ENCODE measurements at places on chromosomes 6 and 20.

DNA sequence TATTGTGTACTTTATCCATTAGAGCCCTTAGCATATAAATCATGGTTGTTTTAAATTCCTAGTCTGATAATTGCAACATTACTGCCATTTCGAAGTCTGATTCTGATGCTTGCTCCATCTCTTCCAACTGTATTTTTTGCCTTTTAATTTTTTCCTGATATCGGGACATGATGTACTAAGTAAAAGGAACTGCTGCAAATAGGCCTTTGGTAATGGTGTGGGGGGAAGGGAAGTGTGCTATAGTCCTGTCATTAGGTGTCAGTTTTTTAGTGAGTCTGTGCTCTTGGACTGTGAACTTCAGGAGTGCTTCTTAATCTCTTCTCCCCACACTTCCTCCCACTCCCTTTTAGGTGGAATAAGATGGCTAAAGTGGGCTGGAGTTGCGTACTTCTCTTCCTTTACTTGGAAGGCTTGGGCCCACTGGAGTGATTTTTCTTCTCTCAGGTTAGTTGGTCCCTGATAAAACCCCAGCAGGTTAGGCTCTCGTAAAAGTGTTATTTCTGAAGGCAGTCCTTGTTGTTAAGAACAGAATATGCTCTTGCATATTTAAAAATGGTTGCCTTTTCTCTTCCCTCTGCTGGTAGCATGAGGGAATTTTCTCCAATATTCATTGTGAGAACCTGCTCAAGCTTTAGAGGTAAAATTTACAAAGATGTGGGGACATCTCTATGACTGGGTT is 18.1 kb downstream of the STXBP5 start:
- DNase-seq = no peak

- DNase-seq = no peak
Observed at GRCh38 chr20:58565461-58566175, 50.4 kb upstream of the APCDD1L start.

GRCh38 chr6:113854531-113855499 is 2.3 kb upstream of the MARCKS start:
- DNase-seq = no peak

DNA sequence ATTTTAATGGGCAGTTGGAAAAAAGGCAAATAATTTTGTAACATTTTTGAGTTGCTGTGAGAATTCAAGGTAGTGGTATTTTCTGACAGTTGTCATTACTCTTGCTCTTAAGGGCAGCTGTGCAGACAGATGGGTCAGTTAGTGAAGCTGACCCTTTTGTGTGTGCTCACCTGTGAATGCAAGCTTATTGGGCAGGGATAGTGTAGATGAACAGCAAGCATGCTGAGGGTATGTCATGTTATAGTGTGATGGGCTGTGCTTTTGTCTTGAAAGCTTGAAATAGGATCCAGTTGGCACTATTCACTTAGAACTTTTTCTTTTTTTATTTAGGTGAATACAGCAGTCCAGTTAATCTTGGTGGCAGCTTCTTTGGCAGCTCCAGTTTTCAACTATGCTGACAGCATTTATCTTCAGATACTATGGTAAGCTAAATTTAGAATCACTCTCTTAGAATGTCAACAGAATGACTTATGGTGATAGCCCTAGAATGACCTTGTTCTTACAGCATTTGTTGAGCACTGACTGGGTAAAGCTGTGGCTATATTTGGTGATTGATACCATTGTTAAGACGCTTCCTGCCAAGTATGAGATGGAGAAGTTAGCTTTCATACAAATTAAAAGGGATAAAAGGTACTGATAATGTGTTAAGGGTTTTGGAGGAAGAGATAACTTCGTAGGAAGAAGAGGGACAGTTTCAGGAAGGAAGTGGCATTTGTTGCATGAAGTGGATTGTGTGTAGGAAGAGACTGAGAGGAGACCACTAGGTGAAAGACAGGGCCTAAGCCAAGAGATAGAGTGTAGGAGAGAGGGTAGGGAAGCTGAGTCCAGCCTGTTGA is 19.5 kb downstream of the LRRN4 start:
- no peak for DNase-seq

GRCh38 chr6:53300656-53301551 is 47.8 kb downstream of the ELOVL5 start:
- no peak for DNase-seq

DNA sequence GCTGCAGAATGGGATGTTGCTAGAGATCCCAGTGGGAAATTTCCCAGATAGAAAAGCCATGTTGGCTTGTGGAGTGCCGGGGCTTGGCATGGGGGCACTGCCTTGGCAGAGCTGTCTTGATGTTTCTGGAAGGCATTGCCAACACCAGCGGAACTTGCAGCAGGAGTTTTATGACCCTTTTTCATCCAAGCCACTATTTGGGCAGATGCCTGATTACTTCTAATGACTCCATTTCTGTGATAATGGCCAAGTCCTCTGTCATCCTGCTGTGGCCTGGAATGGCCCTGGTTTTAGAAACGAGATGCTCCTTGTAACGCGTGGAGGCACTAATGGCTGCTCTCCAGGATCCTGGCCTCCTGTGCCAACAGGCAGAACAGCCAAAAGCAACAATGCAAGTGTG is 229.0 kb downstream of the ZNF217 start:
- no peak for DNase-seq

DNA sequence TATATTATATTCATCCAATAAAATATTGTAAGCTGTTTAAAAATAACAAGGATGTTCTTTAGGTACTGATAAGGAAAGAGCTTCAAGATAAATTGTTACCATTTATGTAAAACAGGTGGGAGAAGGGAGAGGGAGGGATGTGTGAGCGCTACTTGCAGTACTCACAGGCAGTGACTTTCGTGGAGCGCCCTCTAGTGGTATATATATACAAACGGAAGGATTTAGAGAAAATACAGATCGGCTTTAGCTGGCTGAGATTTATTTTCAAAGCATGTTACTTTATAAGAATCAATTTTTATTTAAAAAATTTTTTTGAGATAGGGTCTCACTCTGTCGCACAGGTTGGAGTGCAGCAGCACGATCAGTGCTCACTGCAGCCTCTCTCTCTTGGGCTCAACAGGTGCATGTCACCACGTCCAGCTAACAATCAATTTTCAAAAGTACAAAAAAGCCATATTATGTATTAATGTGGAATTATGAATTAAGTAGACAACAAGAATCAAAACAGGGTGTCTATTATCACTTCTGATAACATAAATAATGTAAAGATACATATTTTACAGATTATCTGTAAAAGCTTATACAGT is 3.3 kb upstream of the MOG start:
- DNase-seq = no peak

DNA sequence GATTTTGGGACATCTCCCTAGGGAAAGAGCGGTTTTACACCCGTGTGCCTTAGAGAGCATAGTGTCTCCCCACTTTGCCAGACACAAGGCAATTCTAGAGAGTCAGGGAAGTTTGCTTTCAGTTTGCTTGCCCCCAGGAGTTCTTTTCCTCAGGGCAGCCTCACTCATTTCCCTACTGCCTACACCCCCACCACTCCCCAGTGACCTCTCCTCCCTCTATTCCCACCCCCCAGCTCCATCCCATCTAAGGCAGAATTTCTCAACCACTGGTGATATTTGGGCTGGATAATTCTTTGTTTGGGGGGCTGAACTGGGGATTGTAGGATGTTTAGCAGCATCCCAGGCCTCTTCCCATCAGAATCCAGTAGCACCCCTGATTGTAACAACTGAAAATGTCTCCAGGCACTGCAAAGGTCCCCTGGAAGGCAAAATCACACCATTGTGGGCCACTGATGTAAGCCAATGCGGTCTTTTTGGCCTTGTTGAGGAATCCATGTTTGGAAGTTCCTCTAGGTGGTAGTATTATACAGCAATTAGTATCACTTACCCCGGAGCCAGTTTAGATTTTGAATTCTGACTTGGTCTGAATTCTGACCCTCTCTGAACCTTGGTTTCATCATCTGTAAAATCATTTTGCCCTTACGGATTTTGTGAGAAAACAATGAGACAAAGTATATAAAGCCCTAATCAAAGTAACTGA is 1.3 kb downstream of the EPPIN start:
- no peak for DNase-seq

DNA sequence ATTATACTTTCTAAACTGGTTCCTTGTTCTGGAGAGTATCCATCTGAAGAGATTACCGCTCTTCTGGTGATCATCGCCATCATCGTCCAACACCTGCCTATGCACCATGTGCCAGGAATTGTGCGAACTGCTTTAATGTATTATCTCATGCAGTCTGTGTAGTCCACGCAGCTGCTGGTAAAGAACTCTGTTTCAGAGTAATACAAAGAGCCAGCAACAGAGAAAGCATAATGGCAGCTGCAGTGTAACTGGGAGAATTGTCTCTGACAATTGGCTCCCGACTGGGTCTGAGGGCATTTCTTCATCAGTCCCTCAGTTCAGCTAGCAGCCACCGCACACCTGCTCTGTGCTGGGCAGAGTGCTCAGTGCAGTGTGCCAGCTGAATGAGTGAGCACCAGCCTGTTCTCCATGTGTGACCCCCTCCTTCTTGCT is 383.4 kb downstream of the GRIK2 start:
- no peak for DNase-seq

DNA sequence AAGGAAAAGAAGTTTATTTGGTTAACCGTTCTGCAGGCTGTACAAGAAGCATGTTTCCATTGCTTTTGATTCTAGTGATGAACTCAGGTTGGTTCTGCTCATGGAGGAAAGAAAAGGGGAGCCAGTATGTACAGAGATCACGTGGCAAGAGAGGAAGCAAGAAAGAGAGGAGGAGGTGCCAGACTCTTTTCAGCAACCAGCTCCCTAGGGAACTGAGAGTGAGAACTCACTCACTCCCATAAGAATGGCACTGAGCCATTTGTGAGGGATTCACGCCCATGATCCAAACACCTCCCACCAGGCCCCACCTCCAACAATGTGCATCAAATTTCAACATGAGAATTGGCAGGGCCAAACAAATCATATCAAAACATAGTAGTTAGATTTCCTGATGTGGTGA is 649.1 kb downstream of the EPM2A start:
- DNase-seq = no peak

- no peak for DNase-seq
Observed at GRCh38 chr6:70886071-70886470, 70.8 kb downstream of the B3GAT2 start.

All from activated CD8-positive, alpha-beta memory T cell treated with anti-CD3 and anti-CD28 coated beads for 48 hours (primary cell).